ENCODE measurements at places on chromosomes 7 and 10. TPM values are rescaled to one million over a fixed set of nuclear protein-coding genes. Genes with fewer than 3 reads are reported as not detected.

The ICA1 gene
- total RNA-seq, result 34.2 TPM

The PIK3AP1 gene
- total RNA-seq, result 10.1 TPM

The LIPJ gene
- 0.15 TPM for total RNA-seq

The PITX3 gene
- not detected for total RNA-seq

The FBXL13 gene
- total RNA-seq, result 0.15 TPM

The TDRD1 gene
- 2.9 TPM for total RNA-seq

The GOLGA7B gene
- 0.42 TPM for total RNA-seq

The PTPN20 gene
- 1.8 TPM for total RNA-seq

The TRIP6 gene
- 18.6 TPM for total RNA-seq
